ENCODE measurements at places on chromosomes 4 and X.

GRCh38 chr4:109434007-109434971 is 674 bp downstream of the SEC24B start:
- DNase-seq, result peak; percentile 20

GRCh38 chrX:50088645-50089044 is 112.2 kb downstream of the AKAP4 start:
- no peak for DNase-seq

DNA sequence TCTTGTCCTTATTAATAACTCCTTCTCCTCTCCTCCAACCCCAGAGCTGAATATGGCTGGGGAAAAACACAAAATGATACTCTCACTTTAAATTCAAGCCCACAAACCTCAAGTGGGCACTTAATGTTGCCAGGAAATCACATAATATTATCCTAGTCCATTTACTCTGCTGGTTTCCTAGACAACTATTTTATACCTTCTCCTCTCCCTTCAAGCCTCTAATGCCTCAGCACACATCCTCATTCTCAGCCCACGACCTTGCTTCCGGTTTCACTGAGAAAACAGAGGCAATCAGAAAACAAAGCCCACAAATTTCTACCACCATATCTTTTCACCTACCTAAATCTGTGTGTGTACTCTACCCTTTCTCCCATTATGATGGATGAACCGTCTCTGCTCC is 12.1 kb upstream of the CLCN5 start:
- DNase-seq, result peak; percentile 16

DNA sequence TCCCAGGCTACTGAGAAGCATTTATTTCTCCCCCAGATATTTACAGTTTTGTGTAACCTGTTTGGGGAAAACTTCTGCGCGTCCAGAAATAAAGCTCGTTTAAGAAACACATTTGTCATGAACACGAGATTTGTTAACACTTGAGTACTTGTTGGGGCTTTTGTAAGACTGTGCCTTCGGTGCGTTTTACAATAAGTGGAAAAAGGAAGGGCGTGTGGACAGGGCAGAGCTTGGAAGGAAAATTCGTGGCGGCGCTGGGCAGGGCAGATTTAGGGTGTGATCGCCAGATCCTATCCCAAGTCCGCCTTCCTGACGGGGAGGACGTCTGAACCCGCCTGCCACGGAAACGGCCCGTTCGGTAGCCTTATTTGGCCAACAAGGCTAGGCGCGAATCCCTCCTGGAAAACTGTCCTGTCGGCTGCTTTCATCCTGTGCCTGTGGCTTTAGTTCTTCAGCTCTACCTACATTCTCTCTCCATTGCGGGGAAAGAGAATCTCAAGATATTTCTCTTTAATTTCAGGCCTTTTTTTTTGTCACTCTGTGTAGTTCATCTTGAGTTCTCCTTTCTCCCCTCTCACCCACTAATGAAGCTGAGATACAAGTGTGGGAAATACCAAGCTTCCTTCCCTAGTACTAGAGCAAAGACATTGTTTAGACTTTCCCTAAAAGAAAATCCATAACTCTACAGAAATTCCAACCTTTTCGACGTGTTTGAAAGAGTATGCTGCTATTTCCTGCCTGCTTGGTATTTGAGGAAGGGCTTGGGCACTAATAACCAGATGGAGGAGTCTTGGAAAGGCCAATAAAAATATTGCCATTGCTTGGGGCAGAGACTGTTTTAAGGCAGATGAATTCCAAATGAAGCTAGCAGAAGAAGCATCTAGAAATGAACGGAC is 982 bp downstream of the PDLIM5 start:
- DNase-seq, result peak; percentile 13

DNA sequence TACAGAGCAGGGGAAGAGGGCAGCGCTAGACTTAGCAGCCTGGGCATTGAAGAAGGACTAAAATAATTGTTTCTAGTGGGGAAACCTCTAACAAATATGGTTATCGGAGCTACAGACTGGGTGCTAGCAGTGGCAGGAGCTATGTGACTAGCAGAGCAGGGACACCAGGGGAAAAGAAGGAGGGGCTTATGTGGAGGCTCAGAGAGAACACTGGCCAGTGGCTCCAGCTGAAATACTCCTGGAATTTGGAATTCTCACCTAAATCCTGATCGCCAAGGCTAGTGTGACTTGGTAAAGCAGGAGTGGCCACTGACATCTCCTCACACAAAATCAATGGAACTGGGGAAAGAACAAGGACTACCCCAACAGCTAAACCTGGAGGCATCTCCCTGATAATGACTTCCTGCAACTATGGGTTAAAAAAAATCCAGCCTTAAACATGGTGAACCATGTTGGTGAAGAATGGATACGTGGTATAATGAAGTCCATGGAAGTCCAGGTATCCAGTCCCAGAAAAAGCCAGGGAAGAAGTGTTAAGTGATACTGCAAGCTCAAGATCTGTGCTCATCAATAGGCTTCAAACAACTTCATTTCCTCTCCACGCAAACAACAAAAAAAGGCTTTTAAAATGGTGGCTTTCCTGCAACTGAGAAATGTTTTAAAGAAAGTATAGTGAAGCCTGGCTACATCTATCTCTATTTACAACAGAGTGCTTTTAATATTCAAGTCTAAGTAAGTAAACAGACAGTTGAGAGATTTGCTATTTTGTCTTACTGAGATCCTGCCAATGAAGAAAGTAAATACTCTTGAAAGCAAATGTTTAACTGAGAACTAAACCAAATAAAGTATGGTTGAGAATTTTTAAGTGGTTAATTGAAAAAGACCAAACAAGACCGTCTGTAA is 1.8 kb downstream of the TAPT1 start:
- DNase-seq, result no peak

DNA sequence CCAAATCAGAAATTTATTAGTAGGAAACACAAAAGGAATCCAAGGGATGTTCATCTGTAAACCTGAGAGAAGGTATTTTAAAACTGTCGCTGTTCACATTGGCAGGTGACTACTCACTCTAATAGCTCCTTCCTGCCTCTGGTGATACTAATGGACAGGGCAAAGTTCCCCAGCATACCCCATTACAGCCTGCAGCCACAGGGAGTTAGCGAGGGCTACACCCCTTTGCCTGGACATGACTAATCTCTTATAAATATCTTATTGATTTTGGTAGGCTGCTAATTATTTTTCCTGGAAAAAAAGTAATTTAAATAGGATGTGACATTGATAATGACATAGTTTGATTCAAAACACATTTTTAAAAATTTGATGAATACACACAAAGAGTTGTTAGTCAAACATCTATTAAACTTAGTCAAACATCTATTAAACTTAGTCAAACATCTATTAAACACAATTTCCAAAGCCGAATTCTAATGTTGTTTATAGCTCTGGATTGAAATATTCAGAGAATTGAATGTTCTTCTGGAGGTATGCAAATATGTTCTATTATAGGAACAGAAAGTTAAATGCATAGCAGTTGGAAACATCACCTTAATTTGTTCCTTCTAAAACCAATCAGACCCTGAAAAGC is 83.0 kb upstream of the CBR4 start:
- DNase-seq, result no peak

- DNase-seq, result no peak
These were observed 60.2 kb downstream of the RGS12 start for GRCh38 chr4:3352941-3353594.

- no peak for DNase-seq
These were observed 41.0 kb upstream of the ZNF330 start for GRCh38 chr4:141179474-141180373.

- DNase-seq, result peak; percentile 6
These were observed 98.4 kb downstream of the PHKA2 start for GRCh38 chrX:18885328-18886004.

DNA sequence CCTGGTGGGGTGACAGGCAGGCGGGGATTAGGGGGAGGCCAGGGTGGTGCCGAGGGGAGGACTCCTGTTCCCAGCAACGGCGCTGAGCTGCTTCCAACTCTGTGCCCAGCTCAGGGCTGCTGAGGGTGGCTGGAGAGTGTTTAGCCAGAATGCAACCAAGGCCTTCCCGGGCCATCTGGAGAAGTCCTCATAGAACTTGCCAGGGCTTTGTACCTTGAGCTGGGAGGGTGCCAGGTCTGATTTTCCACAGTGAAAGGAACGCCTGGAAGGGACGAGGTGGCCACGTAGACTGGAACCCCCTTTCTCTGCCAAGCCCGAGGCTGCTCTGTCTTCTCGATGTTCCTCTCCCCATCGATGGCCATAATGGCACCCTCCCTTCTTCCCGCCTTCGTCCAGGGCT is 57.0 kb upstream of the GPR78 start:
- no peak for DNase-seq

GRCh38 chrX:37684426-37684825 is 1.2 kb upstream of the XK start:
- no peak for DNase-seq

DNA sequence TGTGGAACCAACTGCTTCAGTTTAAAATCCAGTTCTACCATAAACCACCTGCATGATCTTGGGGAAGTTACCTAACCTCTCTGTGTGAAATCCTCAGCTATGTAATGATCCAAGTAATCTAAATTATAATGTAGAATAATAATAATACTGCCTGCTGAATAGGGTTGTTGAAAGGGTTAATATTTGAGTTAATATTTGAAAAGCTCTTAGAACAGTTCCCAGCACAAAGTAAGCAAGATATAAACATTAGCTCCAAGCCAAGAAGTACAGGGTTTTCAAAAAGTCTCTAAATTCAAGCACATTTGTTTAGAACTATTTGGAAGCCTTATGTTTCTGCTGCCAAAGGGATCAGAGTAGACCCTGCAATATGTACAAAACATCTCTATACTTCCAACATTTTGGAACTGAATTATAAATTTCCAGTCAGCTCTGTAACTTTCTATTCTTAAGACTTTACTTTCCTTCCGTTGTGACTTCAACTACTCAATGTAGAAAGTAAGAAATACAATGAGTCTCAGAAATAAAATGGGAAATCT is 76.7 kb upstream of the FAM9C start:
- no peak for DNase-seq

DNA sequence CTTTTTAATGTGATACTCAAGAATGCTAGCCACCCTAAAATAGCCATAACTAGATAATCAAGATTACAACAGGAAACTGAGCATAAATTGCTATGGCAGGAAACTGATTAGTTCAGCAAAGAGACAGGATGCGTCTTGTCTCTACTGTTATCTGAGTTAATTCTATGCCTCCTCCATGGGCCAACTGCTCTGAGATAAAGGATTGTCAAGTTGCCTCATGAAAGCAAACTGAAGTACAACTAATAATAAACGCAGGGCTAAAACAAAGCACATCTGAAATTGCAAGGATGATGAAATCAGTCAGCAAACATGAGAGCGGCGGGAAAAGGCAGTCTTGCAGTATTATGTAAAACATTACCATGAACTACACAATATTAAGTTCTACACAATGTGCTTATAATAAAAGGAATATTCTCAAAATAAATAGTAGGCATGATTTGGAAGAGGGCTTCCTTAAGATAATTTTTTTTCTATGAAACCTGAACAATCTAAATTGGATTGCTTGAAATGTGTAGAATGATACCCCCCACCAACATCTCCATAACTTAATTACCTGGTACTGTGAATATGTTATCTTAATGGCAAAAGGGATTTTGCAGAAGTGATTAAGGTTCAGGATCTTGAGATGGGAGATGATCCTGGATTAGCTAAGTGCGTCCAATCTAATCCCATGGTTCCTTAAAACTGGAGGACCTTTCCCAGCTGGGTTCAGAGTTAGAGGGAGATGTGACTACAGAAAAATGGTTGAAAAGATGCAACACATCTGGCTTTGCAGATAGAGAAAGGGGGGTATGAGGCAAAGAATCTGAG is 65.9 kb downstream of the ANTXR2 start:
- no peak for DNase-seq

GRCh38 chr4:61204353-61205060 is 4.4 kb downstream of the ADGRL3 start:
- DNase-seq, result no peak

- no peak for DNase-seq
These were observed 197.2 kb downstream of the ARHGAP24 start for GRCh38 chr4:85672116-85672515.

DNA sequence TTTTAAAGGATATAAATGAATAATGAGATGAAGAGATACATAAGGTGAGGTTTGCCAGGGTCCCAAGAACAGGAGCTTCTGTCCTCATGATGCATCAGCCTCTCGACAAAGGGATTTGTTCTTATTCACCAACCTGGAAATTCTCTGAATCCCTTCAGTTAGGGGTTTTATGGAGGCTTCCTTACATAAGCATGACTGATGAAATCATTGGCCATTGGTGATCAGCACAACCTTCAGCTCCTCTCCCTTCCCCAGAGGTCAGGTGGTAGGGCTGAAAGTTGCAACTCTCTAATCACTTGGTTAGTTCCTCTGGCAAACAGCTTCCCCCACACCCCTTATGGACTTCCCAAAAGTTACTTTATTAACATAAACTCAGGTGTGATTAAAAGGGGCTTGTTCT is 222.0 kb downstream of the SPRY1 start:
- DNase-seq, result no peak

GRCh38 chr4:1026115-1026514 is 14.7 kb downstream of the FGFRL1 start:
- peak; percentile 32 for DNase-seq

DNA sequence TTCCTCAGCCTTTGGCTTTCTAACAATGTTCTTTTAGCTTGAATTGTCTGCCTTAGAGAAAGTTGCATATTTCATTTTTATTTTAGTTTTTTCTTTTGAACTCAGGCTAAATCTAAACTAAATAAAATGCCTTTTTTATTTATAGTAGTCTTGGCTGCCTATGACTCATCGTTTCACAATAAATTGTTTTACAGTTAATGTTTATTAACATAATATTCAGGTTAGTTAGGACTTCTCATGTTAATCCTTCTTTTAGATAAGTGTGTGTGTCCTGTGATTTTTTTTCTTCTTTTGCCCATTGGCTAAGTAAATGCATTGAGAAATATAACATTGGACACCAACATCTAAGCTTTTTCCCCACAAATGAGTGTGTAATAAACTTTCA is 1.6 kb downstream of the RP2 start:
- DNase-seq, result no peak

GRCh38 chr4:155530290-155530689 is 136.4 kb upstream of the GUCY1A1 start:
- no peak for DNase-seq

DNA sequence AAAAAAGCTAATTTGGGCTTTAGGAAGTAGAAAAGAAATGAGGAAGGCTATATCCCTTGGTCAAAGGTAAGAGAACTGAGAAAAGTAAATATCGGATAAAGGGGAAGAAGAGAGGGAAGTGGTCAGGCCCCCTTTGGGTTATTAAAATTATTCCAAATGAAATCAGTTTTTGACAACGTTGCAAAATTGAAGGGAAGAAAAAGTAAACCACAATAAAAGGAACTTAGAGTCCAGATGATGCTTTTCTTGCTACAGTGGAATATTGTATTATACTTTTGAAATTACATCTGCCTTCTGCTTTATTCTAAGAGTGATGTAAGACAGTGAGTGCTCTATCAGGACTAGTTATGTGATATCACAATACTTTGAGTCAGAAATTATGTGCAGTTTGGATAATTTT is 59.4 kb upstream of the RBPJ start:
- DNase-seq, result no peak

GRCh38 chr4:92304121-92304520 is 355 bp downstream of the GRID2 start:
- no peak for DNase-seq

GRCh38 chrX:43560247-43560946 is 95.7 kb upstream of the MAOA start:
- DNase-seq, result no peak

GRCh38 chrX:10447564-10448214 is 172.7 kb downstream of the MID1 start:
- DNase-seq, result no peak

Measured in activated CD4-positive, alpha-beta T cell treated with anti-CD3 and anti-CD28 coated beads, Interleukin-2, amount 10 ng/mL, durations not matched to agents 7 days and 5 days (primary cell).